ENCODE measurements at places on chromosomes 4 and X. TPM values are rescaled to one million over a fixed set of nuclear protein-coding genes. Genes with fewer than 3 reads are reported as not detected.

ITM2A gene
- polyA plus RNA-seq, result 95.7 TPM

IQCM gene
- polyA plus RNA-seq, result not detected

DCAF12L2 gene
- polyA plus RNA-seq, result 2.9 TPM

TDO2 gene
- 2.5 TPM for polyA plus RNA-seq

RAB9B gene
- polyA plus RNA-seq, result 14.0 TPM

CSAG2 gene
- not detected for polyA plus RNA-seq

GABRA4 gene
- not detected for polyA plus RNA-seq

GASK1B gene
- 94.7 TPM for polyA plus RNA-seq

SORCS2 gene
- 10.9 TPM for polyA plus RNA-seq

CT47A1 gene
- not detected for polyA plus RNA-seq

PF4V1 gene
- polyA plus RNA-seq, result not detected

CAPN6 gene
- 1.7 TPM for polyA plus RNA-seq

NFKB1 gene
- 18.8 TPM for polyA plus RNA-seq

SHROOM3 gene
- polyA plus RNA-seq, result 1.9 TPM

MTCP1 gene
- 29.0 TPM for polyA plus RNA-seq

GAGE1 gene
- polyA plus RNA-seq, result not detected

RPA4 gene
- polyA plus RNA-seq, result 0.08 TPM

GDPD2 gene
- not detected for polyA plus RNA-seq

AFP gene
- not detected for polyA plus RNA-seq

CENPVL1 gene
- polyA plus RNA-seq, result not detected

CDX4 gene
- polyA plus RNA-seq, result not detected

DMRTC1B gene
- polyA plus RNA-seq, result 2.2 TPM

UBA6 gene
- 16.0 TPM for polyA plus RNA-seq

SOWAHD gene
- polyA plus RNA-seq, result 0.27 TPM

ARHGAP36 gene
- not detected for polyA plus RNA-seq

CRMP1 gene
- polyA plus RNA-seq, result 3.6 TPM

MTTP gene
- 2.6 TPM for polyA plus RNA-seq

NLGN3 gene
- 2.5 TPM for polyA plus RNA-seq

CXCL6 gene
- 0.20 TPM for polyA plus RNA-seq

CYSLTR1 gene
- 3.9 TPM for polyA plus RNA-seq

COL4A6 gene
- 10.9 TPM for polyA plus RNA-seq

PPBP gene
- not detected for polyA plus RNA-seq

HSD17B13 gene
- polyA plus RNA-seq, result 0.48 TPM

LRCH2 gene
- 7.0 TPM for polyA plus RNA-seq

REST gene
- polyA plus RNA-seq, result 8.2 TPM

HPGD gene
- 0.69 TPM for polyA plus RNA-seq

POLN gene
- polyA plus RNA-seq, result 1.4 TPM

ARL9 gene
- 0.81 TPM for polyA plus RNA-seq

ZNF718 gene
- 2.8 TPM for polyA plus RNA-seq

STK32B gene
- polyA plus RNA-seq, result 3.0 TPM

BOD1L1 gene
- polyA plus RNA-seq, result 21.2 TPM

NSG1 gene
- 38.3 TPM for polyA plus RNA-seq

NR3C2 gene
- polyA plus RNA-seq, result 6.8 TPM

MAGEB3 gene
- polyA plus RNA-seq, result not detected

DNAJB14 gene
- 10.5 TPM for polyA plus RNA-seq

ZNF157 gene
- 0.57 TPM for polyA plus RNA-seq

CXCR3 gene
- 0.08 TPM for polyA plus RNA-seq

All from ovary (tissue), 10 donors.